ENCODE measurements at places on chromosomes 4 and X. TPM values are rescaled to one million over a fixed set of nuclear protein-coding genes. Genes with fewer than 3 reads are reported as not detected.

- no peak for DNase-seq
These were observed 107.1 kb upstream of the BMPR1B start for GRCh38 chr4:94650690-94651089.

DNA sequence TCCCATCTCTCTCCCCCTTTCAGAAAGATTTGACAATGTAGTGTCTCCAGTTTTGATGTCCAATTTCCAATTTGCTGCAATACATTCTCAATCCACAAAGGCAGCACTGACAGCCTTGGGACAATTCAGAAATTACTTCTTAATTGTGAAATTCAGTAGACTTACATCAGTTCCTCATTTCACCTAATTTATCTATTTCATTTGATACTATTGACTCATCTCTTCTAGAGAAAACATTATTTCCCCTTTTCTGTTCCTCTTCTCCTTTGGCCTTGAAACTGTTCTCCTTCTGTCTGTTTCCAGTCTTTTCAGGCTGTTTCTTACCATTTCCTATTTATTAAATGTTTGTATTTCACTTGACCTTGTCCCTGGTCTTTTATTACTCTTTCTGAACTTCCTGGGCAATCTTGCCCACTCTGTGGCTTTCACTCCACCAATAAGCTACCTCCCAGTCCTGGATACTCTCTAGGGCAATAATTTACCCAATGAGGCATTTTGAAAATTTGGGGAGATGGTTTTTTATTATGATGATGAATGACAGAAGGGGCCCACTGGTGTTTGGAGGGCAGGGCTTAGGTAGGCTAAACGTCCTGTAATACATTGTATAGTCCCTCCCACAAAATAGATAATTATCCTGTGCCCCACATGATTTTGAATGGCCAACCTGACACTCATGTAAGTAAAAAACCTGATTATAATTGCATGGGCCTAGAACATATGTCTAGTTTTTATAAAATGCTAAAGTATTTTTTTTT, 498.0 kb upstream of the BOD1L1 start:
- DNase-seq: no peak

The SULT1E1 gene
- 1.3 TPM for total RNA-seq

DNA sequence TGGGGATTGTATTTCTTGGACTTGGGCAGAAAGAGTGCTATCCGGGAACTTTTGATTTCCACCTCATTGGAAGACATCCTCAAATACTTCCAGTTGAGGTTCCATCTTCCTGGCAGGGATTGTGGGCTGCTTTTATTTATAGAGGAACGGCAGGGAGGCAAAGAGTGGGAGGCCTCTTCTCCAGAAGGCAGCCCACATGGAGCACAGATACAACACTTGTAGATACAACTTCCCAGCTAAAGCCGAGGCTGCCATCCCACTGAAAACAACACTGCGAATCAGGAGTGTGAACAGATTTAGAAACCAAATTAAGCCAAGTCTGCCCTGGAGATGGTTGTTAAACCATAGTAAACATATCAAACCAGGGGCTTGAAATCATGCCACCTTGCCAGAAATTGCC, 212.8 kb upstream of the PPARGC1A start:
- no peak for DNase-seq

The PPP1R2C gene
- total RNA-seq: not detected

The IL1RAPL2 gene
- total RNA-seq: not detected

DNA sequence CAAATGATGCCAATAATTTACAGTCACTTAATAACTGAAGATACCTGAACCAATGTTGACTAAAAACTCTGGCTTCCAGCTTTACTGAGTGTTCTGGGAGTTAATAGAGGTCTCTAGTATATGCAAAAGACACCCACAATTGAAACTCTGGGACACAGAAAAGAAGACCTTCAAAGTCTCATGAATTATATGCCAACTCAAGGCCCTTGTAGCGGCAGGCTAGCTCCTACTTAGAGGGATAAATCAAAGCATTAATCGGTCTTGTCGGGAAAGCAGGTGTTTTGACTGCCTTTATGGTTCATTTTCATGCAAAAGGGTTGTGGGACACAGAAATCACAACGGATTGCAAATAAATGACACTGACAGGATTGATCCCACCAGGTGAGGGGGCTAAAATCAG, 55.9 kb downstream of the PCDH18 start:
- no peak for DNase-seq

The ZNF732 gene
- 0.12 TPM for total RNA-seq

GRCh38 chrX:45566456-45566855, 365.8 kb upstream of the DIPK2B start:
- DNase-seq: no peak

- DNase-seq: peak; percentile 2
These were observed 27.9 kb upstream of the BBS7 start for GRCh38 chr4:121898150-121898549.

DNA sequence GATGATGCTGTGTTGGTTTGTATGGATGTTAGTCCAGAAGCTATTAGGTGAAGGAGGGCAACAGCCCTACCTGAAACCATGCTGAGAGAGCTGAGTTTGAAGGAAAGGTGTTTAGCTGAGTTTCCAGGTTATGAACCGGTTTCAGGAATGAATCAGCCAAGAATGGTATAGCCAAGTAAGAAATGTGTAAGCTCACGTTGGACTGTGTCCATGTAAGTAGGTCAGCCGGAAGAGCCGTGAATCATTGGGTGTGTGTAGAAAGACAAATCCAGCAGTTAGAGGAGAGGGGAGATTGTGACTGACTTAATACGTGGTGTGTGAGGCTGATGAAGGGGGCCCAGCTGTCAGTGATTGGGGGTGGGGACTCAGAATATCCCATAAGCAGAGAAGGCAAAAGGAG, 77.2 kb upstream of the SPIN4 start:
- peak; percentile 5 for DNase-seq

GRCh38 chr4:20992002-20992401, 291.7 kb downstream of the PACRGL start:
- DNase-seq: no peak

DNA sequence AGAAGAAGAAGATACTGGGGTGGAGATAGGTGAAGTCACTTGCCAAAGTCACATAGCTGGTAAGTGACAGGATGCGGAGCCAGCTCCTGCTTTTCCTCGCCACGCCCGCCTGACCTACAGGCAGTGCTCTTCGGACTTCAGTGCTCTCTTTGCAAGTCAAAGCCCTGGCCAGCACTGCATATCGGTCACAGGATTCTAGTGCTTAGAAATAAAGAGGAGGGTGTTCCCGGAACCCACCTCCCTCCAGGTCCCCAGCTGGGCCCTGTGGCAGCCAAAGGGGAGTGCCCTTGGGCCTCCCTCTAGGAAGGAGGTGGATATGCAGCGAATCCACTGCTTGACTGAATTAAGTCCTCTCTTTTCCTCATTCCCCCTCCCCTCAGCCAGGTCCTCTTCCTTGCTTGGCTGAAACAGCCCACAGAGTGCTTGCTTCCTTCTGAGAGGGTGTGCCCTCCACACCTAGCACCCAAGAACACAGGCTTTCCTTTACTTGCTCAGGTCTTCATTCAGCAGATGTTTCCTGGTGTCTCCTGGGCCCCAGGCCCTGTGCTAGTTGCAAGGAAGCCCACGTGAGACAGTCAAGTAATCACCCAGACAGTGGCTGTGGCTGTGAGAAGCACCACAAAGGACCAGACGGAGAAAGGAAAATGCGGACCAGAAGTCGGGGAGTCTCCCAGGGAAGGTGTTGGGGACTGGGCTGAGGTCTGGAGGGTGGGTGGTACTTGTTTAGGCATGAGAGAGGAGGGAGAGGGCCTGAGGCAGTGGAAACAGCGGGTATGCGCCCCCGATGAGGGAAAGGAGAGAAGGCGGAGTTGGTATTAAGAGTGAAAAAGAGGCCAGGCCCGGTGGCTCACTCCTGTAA, 14.0 kb upstream of the HMGB3 start:
- DNase-seq: no peak

The COL4A5 gene
- 9.8 TPM for total RNA-seq
